ENCODE measurements at places on chromosomes 5 and 9.

- DNase-seq = no peak
Observed at GRCh38 chr5:21776466-21776865, 1076.7 kb downstream of the CDH12 start.

- DNase-seq = no peak
Observed at GRCh38 chr5:176716320-176716719, 69.0 kb downstream of the TSPAN17 start.

DNA sequence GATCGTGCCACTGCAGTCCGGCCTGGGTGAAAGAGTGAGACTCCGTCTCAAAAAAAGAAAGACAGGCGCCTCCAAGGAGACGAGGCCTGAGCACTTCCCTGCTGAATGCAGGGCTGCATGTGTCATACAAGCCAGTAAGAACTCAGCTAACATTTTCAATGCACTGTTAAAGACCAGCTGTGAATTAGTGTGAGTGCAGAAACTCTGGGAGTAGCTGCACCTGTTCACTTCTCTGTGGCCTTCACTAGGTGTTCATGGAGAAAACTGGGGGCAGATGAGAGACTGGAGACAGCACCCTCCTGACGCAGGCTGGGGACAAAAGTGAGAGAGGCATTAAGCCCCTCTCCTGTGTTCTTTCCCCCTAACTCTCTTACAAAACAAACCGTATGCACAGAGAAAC, 41.8 kb downstream of the FBXO10 start:
- DNase-seq = no peak

- DNase-seq = peak; percentile 86
Observed at GRCh38 chr5:112757468-112758208, 20.0 kb downstream of the APC start.

DNA sequence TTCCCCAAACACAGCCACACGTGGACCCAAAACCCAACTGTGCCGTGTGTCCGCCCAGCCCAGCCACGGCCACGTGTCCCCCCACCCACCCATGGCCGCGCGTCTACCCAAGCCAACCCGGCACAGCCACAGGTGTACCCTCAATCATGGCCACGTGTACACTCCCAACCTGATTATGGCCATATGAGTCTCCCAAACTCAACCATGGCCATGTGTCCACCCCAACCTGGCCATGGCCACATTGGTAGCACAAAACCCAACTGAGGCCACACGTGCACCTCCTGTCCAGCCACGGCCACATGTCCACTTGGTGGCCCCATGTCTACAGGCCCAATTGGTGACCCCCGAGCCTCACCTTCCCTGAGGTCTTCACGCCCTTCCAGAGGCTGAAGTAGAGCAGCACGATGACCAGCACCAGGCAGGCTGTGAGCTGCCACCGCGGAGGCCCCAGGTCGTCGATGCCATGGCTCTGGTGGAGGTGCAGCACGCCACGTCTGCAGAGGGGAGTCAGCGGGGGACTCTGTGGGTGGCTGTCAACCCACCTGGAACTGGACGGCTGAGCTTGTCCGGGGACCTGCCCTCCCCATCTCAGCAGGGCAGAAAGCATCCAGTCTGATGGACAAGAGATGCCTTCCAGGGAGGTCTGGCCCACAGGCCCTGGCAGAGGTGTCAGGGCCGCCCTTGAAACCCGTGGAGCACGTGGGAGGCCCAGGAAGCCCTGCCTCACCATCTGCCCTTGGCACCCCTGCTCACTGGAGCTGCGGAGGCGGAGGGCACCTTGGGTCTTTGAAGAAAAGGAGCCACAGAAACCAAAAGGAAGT, 23.5 kb downstream of the SLC6A3 start:
- DNase-seq = no peak

DNA sequence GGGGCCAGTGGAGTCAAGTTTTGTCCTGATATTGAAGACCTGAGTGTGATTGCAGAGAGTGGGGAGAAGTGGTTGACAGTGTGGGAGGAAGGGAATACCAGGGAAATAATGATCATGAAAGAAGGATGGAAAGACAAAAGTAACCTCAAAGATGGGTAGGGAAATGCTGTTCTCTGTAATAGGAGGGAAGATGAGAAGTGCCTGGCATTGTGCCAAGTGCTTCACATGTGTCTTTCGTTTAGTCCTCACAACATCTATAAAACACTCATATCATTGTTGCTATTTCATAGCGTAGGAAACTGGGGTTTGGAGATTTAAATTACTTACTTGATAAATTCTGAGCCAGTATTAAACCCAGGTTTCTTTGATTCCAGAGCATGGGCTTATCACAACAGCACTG, 472.3 kb downstream of the LRRC70 start:
- DNase-seq = no peak
